ENCODE measurements at places on chromosomes 12 and 14.
A peak's percentile ranks its signal among the peaks of the same experiment; 100 is the strongest.

DNA sequence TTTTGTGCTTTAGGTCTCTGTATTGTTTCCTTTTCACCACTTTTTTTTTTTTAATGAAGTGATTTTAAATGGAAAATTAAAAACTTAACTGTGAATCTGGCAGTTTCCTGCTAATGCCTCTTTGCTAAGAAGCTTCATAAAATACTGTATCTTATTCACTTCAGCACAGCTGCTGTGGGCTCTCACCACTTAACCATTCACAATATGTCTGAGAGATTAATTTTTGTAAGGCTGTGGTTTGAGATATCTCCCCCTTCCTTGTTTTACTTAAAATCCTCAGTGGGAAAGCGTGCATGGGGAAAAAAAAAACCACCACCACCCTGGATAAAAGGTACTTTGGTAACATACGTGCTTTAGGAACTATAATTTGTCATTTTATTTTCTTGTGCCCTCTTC is 115.9 kb downstream of the ETV6 start:
- DNase-seq = no peak

- DNase-seq = peak; percentile 3
Observed at GRCh38 chr12:128644664-128645296, 179.0 kb downstream of the SLC15A4 start.

DNA sequence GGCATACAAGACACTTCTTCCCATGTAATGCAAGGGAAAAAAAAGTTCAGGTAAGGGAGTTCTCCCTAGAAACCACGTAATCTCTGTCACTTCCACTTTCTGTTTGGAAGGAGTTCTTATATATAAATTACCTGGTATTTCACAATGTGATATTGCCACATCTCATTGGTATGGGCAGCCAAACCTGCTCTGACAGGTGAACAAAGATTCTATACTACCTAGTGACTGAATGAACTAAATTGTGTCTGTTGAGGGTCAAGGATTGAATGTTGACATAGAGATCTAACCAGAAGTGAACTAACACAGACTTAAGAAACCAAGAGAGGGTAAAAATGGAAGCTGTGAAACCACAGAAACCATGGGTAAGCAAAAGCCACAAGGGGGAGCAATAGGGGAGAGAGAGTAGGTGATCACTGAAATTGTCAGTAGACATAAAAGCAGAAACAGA is 161.3 kb downstream of the RPL10L start:
- DNase-seq = no peak

GRCh38 chr14:78530078-78530477 is 359.9 kb downstream of the NRXN3 start:
- DNase-seq = peak; percentile 10

- no peak for DNase-seq
Observed at GRCh38 chr12:92183575-92183974, 37.9 kb upstream of the BTG1 start.

DNA sequence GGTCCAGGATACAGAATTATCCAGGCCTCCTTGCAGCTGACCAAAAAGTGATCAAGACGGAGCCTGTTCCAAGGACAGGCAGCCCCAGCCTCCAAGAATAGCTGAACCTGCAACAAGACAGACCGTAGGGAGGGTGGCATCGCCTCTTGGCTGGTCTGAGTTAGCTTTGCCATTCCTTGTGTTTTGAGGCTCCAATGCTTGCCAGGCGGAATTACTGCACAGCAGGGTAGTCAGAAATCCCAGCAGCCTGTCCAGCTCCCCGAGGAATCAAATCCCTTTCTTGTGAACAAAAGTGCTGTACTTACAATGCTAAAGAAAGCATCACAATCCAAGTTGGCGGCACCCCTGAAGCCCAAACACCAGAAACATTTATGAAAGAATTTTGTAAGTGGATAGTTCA is 246.9 kb downstream of the TMEM132C start:
- DNase-seq = no peak

DNA sequence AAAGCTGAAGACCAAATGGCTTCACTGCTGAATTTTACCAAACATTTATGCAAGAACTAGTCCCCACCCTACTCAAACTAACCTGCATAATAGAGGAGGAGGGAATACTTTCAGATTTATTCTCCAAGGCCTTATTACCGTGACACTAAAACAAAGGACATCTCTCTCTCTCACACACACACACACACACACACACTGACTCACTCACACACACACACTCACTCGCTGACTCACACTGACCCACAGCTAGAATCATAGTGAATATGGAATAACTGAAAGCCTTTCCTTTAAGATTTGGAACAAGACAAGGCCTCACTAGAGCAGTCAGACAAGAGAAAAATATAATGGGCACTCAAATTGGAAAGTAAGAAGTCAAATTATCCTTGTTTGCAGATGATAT is 1014.1 kb downstream of the TMTC2 start:
- no peak for DNase-seq

DNA sequence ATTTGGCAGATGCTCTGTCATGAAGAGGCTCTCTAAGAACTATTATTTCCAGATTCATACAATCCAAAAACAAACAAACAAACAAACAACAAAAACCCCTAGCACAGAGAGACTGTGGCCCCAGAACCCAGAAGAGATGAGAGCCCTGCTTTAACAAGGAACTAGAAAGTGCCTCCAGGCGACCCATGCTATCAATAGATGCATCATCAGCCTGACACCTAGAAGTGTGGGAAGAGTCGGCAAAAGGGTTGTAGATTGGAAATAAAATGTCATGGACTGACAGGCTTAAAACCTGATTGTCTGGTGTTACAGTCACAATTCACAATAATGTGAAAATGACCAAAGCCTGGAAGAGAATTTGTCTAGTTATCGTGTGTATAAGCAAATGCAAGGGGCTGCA is 50.6 kb upstream of the FLRT2 start:
- no peak for DNase-seq

DNA sequence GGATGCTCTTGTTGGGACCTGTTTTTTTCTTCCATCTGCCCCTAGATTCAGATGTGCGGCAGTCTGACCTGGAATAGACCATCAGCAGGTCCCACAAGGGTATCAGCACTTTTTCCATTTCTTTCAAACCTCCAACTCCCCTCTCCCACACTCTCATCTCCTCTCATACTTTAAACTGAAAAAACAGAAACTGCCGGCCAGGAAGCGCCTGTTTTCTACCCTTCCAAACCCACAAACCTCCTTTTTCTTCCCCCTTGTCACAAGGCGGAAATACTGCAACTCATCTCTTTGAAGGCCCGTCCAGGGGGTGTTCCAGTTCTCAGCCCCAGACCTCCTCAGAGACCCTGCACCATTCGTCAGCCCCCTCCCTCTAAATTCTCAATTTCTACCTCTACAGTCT is 62.5 kb upstream of the FKBP4 start:
- DNase-seq = no peak

- no peak for DNase-seq
Observed at GRCh38 chr12:46402451-46402850, 29.9 kb upstream of the SLC38A2 start.

GRCh38 chr14:87073880-87074570 is 919.0 kb downstream of the GALC start:
- no peak for DNase-seq

GRCh38 chr12:7748852-7749251 is 1.7 kb upstream of the CLEC4C start:
- DNase-seq = no peak

GRCh38 chr12:79662046-79662811 is 28.5 kb downstream of the PAWR start:
- DNase-seq = no peak

DNA sequence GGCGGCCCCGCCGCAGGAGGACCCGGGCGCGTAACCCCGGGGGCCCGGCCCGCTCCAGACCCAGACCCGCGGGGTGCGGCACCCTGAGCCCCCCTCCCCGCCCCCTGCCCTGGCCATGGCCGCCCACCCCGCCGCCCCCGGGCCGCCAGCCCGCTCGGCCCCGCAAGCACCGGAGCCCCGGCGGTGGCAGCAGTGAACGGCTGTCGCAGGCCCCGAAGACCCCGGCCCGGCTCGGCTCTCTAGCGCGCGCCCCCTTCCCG is 221 bp downstream of the MARCHF9 start:
- no peak for DNase-seq

GRCh38 chr14:69500736-69501135 is 16.2 kb downstream of the PLEKHD1 start:
- DNase-seq = no peak

DNA sequence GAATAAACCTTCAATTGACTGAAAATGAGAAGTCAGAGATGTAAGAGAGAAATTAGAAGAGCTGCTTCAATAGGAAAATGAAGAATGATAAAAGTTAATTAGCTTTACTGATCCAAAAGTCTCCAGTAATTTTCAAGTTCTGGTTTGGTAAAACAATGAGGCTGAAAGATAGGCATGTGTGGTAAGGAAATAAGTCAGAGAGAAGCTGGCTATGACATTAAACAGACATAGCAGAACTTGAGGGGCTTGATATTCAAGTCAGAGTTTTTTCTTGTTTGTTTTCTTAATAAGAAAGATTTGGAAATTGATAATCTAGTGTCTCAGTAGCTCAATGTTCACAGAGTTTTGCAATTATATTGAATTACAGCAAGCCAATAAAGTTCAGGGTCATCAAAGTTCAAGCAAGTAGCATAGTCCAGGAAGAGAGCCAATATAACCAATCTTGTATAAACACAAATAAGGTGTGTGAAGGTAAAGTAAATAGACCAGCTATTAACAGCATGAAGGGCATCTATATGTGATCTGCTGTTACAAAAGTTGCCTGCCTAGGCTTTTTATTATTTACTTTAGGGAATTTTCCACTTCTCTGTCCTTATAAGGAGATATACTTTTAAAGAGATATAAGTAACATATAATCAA is 1111.5 kb downstream of the TRHDE start:
- no peak for DNase-seq

DNA sequence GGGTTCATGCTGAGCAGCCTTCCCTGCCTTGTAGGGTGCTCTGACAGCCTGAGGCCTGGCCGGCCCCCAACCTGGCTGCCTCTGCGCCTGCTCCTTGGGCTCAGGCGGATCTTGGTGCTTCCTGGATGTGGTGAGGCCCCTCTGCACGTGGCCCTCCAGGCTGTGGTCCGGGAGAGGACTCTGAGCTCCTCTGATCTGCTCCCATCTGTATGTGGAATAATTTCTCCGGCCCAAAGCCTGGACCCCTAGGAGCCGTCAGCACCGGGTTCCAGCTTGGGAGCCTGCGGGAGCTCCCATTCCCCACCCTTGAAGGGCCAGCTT is 21.3 kb upstream of the EIF2B2 start:
- DNase-seq = no peak

GRCh38 chr14:74981833-74982232 is 20.9 kb upstream of the EIF2B2 start:
- DNase-seq = no peak

DNA sequence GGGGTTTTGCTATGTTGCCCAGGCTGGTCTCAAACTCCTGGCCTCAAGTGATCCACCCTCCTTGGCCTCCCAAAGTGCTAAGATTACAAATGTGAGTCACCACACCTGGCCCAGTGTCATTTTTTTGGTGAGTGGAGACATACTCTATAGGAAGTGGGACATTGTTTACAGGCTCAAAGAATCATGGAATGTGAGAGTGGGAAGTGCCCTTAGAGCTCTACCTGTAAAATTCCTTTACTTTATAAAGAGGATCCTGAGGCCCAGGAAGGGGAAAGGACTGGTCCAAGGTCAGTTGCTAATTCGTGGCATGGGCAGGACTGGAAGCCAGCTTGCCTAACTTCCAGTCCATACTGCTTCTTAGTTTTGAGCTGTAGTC is 8.7 kb upstream of the ADCK1 start:
- no peak for DNase-seq

- DNase-seq = no peak
Observed at GRCh38 chr12:61781021-61781581, 479.1 kb upstream of the USP15 start.

DNA sequence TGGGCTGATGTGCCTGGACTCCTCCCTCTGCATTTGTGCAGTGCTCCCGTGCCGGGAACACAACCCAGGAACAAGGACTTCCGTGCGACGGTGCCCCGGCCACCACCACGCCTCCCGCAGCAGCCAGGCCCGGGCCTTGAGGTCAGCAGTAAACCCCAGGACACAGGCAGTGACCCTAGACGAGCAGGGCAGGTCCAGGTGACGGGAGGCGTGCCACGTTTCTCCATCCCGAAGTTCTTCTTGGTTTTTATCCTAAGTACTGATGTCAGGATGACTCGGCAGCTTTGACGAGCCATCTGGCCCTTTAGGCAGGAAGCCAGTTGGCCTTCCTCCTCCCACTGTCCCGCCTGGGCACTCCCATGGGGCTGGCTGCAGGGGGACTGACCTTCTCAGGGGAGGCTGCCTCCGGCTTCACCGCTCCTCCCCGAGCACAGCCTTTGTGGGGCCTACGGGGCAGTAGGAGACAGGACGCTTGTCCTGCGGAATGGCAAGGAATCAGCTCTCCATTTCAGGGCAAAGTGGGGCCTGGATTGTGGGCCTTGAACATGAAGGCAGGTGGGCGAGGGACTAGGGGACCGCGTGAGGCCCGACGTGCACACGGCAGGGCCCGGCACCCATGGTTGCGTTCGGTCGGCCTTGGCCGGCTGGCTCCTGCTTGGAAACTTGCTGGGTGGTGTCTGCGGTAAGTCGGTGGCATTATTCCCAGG is 94.1 kb downstream of the FBXL14 start:
- no peak for DNase-seq

DNA sequence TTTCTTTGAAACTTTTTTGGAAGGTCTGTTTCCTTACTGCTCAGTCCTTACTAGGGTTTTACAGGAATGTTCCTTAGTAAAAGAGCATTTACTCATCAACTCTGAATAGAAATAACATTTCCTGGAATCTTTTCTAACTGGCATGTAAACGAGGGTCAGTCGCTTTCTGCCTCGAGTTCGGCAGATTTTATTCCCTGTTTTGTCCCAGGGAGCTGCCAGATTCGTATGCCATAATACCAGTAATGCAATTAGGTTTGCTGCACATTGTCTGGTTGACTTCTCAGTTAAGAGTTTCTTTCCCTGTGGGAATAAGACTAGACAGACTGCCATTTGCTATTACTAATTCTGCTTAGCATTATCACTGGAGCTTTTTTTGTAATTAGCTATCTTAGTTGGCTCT is 91.9 kb downstream of the VRK1 start:
- DNase-seq = no peak

DNA sequence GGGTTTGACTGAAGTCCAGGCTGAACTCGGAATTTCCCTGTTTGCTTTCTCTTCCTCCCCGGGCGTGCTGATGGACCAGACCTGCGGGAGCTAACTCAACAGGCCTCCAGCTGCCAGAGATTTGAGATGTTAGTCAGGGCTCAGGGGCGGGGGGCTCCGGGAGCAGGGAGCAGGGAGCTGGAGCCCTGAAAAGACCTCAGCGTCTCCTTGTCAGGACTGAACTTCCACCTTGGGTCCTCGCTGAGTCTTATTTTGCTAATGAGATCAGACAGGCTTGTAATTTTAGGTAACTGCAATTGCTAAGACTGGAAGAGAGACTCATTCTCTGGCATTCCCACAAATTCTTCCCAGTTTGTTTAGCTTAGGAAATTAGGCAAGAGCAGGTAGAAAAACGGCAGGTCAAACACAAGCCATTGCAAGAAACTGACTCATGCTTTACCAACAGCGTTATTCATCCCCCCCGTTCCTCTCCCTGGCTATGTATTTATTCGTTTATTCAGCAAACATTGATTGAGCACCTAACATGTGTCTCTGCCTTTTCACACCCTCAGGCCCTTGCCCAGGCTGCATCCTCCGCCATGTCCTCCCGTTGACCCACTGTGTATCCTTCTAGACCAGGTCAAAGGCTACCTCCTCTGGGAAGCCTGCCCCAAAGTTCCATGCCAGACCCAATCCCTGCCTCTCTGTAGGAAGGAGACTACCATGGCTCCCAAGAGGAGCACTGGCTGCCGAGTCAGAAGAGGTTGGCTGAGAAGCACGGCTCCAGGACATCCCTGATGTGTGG is 80.4 kb upstream of the DIO3 start:
- DNase-seq = no peak
